ENCODE measurements at places on chromosomes 2 and 18. TPM values are rescaled to one million over a fixed set of nuclear protein-coding genes. Genes with fewer than 3 reads are reported as not detected.

- no peak for DNase-seq
Observed at GRCh38 chr2:120912101-120912985, 176.7 kb downstream of the GLI2 start.

GRCh38 chr2:218329027-218329825 lies 27.4 kb upstream of the CATIP start:
- DNase-seq: no peak

- no peak for DNase-seq
Observed at GRCh38 chr2:12809526-12809925, 92.8 kb downstream of the TRIB2 start.

GRCh38 chr2:234628953-234629352 lies 132.1 kb upstream of the ARL4C start:
- no peak for DNase-seq

DNA sequence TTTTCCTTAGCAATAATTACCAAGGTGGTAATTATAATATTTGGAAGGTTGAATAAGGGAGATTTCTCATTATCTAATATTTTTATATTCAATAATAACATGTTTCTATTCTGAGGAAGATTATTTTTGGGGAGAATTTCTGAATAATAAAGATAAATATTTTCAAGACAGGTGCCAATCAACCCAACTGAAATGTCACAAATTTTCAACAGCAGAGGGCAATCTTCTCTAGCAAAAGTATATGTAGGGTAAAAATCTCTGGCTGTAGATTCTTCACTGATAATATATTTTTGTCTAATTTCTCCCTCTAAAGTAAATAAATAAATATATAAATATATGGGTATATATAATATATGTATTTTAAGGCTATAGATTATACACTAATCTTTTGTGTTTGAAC lies 1187.2 kb upstream of the CRIM1 start:
- DNase-seq: no peak

GRCh38 chr2:27123302-27124150 lies at the start of gene ABHD1:
TSS of gene ABHD1 (plus strand) at chr2:27123815. CDS start at chr2:27123949, 134 bp downstream.
- peak; percentile 78 for DNase-seq

DNA sequence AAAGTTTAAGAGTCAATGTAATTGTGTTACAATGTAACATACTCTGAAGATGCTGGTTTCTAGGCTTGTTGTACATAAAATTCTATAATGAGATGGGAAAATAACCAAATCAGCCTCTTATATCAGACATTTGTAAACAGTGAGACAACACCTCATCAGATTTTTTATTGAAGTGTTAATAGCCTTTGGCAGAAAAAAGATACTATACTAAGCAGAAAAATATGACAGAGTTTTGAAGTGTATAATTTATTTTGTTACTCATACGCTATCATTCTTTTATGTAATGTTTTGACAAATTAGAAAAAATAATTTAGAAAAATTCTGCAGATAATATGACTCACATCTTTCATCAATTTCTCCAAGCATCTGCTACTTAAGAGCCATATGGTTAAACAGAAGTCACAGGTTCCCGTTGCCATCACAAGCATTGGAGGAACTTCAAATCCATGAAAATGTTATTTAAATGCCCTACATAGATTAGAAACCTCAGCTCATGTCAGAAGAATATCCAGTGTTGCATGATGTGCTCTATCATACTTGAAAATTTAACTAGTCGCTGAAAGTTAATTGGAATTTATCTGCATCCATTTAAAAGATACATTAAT lies 535.4 kb downstream of the LRP1B start:
- no peak for DNase-seq

The CXCR1 gene
- total RNA-seq: not detected
